ENCODE measurements at places on chromosomes 2 and 18.

- no peak overlapping the region for H3K27ac ChIP-seq
- H3K4me1 ChIP-seq = peaks cover 10% of the 10 kb centered on the region
- H3K36me3 ChIP-seq = no peaks in the 10 kb centered on the region
Observed at GRCh38 chr2:9150906-9151305, 55.7 kb upstream of the ASAP2 start.

- no peak overlapping the region for H3K27ac ChIP-seq
- no peak for DNase-seq
- no peaks in the 10 kb centered on the region for H3K36me3 ChIP-seq
Observed at GRCh38 chr2:239930378-239930777, 94.8 kb downstream of the NDUFA10 start.

DNA sequence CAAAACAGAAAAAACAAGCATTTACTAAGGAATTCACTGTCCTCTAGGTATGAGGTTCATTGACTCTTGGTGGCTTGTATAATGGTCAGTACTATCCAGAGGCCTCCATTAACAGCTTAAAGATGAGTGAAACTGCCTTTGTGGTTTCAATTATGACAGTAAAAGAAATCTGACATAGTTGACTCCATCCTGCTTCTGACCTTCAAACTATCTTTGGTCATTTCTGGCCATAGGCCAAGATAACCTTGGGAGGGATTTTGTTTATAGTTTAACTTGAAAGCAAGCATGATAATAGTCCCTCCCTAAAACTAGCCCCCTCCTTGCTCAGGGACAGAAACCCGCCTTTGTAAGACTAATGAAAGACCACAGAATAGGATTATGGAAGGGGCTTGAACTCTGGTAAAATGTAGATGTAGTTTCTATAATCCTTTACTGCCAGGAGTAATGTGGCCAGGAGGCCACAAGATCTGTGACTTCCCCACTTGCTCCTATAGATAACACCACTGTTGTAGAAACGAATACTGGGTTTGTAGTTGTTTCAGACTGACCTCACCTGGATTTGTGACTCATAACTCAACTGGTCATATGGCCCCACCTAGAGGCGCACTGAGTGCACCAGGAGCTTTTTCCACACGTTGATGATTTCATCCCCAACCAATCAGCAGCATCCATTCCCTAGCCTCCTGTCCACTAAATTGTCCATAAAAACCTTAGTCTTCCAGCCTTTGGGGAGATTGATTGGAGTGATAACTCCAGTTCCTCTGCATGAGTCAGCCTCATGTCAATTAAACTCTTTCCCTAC is 8.6 kb upstream of the PLEKHM3 start:
- DNase-seq = peak; percentile 62
- no peaks in the 10 kb centered on the region for H3K27me3 ChIP-seq
- H3K4me3 ChIP-seq = no peak overlapping the region
- H3K27ac ChIP-seq = no peak overlapping the region
- no peaks in the 10 kb centered on the region for H3K36me3 ChIP-seq

DNA sequence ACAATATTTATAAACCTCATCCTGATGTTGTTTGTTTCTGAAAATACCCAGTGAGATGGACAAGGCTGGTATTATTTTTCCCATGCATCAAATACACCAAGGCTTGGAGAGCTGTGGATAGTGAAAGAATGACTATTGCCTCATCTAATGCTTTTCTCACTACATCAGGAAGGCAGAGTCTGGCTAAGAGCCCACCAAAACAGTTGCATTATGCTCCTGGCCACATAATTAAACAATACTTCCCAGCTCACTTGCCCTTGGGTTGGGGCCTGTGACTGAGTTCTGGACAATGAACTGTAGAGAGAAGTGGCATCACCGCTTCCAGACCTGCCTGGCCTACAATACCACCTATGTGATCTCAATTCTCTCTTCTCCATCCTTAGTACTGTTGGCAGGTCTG is 46.4 kb upstream of the REEP1 start:
- H3K4me3 ChIP-seq = no peak overlapping the region
- no peaks in the 10 kb centered on the region for H3K4me1 ChIP-seq
- no peaks in the 10 kb centered on the region for H3K36me3 ChIP-seq

DNA sequence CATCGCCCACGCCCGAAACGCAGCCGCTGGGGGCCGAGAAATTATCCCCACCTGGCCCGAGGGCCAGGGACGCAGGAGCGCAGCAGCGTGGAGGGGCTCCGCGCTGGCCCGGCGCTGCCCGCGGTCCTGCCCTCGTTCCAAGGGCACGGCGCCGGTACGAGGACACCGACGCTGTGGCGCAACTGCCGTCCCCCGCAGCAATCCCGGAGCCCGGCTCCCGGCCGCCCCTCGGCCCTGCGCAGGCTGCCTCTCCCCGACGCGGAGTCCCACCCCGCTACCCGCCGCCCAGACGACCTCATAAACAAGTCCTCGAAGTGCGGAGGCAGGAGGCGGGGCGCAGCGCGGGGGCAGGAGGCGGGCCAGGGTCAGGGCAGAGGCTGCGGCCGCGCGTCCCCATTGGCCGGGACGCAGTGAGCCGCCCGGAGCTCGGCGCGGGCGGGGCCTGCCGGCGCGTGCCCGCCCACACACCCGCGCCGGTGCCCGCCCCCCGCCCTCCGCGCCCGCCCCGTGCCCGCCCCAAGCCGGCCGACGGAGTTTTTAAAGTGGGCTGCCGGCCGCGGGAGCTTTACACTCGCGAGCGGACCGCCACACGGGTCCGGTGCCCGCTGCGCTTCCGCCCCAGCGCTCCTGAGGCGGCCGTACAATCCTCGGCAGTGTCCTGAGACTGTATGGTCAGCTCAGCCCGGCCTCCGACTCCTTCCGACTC is at the start of gene EPAS1:
TSS of gene EPAS1 (plus strand) at position 568 of the 706 bp plus-strand sequence. CDS start 505 bp downstream, outside the sequence.
- peak; percentile 93 for DNase-seq
- peaks cover 4% of the 10 kb centered on the region for H3K36me3 ChIP-seq
- H3K4me3 ChIP-seq = peak within 1 kb of the TSS; percentile 34
- peak within 1 kb of the TSS; percentile 98 for H3K27ac ChIP-seq

GRCh38 chr2:227006189-227006897 is 157.7 kb downstream of the COL4A4 start:
- no peaks in the 10 kb centered on the region for H3K4me1 ChIP-seq
- no peaks in the 10 kb centered on the region for H3K36me3 ChIP-seq
- H3K27ac ChIP-seq = no peak overlapping the region
- no peaks in the 10 kb centered on the region for H3K27me3 ChIP-seq

GRCh38 chr18:46257366-46257765 is 153.2 kb downstream of the HAUS1 start:
- H3K4me1 ChIP-seq = peaks cover 54% of the 10 kb centered on the region
- no peaks in the 10 kb centered on the region for H3K27me3 ChIP-seq
- H3K36me3 ChIP-seq = no peaks in the 10 kb centered on the region
- no peak for DNase-seq

DNA sequence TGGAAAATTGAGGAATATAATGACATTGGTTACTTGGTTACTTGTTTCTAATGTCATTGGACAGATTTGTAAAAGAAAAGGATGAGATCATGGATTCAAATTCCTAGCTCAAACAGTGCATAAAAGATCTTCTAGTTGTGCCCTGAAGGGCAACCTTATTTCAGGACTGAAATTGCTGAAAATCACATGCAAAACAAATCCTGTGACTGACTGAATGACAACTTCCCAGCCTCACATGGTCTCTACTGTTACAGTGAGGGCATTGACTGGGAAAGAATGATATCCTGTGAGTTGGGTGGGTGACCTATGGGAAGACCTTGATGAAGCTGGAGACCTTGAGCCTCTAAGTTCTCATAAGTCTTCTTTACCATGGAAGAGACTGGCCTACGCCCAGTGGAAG is 90.4 kb upstream of the HAAO start:
- peaks cover 21% of the 10 kb centered on the region for H3K4me1 ChIP-seq
- H3K36me3 ChIP-seq = no peaks in the 10 kb centered on the region
- no peak overlapping the region for H3K4me3 ChIP-seq
- no peaks in the 10 kb centered on the region for H3K27me3 ChIP-seq
- no peak overlapping the region for H3K27ac ChIP-seq

GRCh38 chr2:184581391-184581790 is 16.9 kb upstream of the ZNF804A start:
- H3K36me3 ChIP-seq = no peaks in the 10 kb centered on the region
- H3K4me1 ChIP-seq = no peaks in the 10 kb centered on the region
- H3K4me3 ChIP-seq = no peak overlapping the region
- H3K27me3 ChIP-seq = no peaks in the 10 kb centered on the region
- DNase-seq = no peak

DNA sequence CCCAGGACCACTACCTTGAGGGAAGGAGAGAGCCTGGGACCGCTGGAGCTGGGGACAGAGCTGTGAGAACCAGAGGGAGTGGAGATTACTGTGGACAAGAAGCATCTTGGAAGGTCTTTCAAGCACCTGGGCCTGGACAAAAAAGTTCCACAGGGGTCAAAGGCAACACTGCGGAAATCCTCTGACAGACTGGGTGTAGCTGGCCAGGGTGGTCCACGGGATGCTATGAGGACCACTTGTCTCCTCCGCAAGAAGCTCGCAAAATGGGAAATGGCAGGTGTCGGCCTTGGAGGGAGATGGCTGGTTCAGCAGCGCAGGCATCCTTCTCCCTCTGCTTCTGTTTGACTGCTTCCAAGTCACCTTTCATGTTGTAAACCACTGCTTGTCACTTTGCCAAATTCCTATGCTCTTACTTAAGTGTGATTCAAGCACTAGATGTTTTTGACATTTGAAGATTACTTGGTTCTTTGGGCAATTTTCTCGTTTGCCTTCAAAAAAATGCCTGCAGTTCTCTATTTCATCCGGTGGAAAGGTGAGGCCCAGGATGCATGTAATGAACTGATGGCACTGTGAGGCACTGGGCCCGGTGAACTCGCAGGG is 27.7 kb downstream of the KLHL29 start:
- no peak overlapping the region for H3K27ac ChIP-seq
- no peak overlapping the region for H3K4me3 ChIP-seq
- no peaks in the 10 kb centered on the region for H3K27me3 ChIP-seq
- H3K4me1 ChIP-seq = no peaks in the 10 kb centered on the region
- no peaks in the 10 kb centered on the region for H3K36me3 ChIP-seq

DNA sequence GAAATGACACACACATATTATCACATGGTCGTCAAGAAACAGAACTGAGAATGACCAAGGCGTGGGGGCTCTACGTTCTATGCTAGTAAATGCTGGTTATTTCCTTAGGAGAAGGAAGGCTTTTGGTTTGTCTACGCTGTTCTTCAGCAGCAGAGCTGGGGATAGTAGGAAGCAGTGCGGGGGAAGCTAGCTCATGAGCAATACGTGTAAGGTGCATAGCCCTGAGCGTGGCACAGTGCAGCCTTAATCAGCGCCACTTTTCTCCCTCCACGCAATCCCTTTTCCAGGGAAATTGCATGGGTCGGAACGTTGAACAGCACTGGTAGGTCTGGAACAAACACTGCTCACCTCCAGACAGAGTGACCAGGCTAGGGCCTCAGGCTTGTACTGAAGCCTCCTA is 199.6 kb upstream of the FBXO11 start:
- H3K4me3 ChIP-seq = no peak overlapping the region
- peak; percentile 6 for DNase-seq
- no peaks in the 10 kb centered on the region for H3K4me1 ChIP-seq
- H3K27ac ChIP-seq = no peak overlapping the region
- no peaks in the 10 kb centered on the region for H3K27me3 ChIP-seq

- no peaks in the 10 kb centered on the region for H3K27me3 ChIP-seq
- DNase-seq = peak; percentile 50
- H3K27ac ChIP-seq = no peak overlapping the region
- H3K4me1 ChIP-seq = peaks cover 6% of the 10 kb centered on the region
- H3K36me3 ChIP-seq = no peaks in the 10 kb centered on the region
Observed at GRCh38 chr2:127695491-127696472, 5.5 kb upstream of the SFT2D3 start.

DNA sequence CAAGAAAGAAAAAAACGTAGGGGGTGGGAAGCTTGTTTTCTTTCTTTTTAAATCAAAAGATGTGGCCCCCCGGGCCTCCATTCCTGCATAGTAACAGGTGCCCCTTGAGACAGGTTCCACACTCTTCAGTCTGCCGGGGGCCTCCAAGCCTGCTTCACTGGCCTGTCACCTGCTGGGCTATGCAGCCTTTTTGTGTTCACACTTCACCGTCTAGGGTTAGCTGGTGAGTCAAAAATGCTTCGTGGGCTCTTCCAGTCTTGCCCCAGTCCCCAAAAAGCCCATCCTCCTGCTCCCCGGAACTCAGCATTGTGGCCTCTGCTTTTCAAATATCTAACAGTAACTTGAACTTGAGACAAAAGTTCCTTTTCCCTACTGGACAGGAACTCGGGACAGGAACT is 67.9 kb downstream of the POLR1A start:
- H3K36me3 ChIP-seq = no peaks in the 10 kb centered on the region
- H3K27ac ChIP-seq = peak overlapping the region; percentile 100
- peak; percentile 36 for DNase-seq
- H3K4me3 ChIP-seq = no peak overlapping the region
- H3K27me3 ChIP-seq = no peaks in the 10 kb centered on the region
- peaks cover 81% of the 10 kb centered on the region for H3K4me1 ChIP-seq

DNA sequence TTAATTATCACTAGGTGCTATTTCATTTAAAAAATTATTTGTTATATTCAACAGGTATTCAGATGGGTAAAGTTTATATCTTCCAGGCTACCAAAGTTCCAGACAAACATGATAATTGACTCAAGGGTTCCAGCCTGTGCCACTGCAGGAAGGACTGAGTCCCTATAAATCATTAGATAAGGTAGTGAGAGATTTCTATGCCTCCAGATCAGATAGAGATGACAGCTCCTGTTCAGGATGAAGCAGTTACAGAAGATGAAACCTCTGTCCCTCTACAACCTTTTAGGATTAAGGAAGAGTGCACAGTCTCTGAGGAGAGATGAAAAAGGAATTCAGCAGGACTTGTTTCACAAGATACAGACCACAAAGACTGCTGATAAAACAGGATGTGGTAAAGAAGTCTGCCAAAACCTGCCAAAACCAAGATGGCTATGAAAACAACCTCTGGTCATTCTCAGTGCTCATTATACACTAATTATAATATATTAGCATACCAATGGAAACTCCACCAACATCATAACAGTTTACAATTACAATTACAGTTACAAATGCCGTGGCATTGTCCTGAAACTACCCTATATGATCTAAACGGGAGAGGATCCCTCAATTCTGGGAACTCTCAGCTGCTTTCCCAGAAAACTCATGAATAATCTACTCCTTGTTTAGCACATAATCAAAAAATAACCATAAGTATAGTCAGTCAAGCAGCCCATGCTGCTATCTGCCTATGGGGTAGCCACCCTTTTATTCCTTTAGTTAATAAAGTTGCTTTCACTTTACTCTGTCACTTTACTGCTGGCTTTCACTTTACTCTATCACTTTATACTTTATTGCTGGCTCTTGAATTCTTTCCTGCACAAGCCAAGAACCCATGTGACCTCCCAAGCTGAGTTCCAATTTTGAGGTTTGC is 288.5 kb downstream of the PDE11A start:
- H3K27ac ChIP-seq = no peak overlapping the region
- H3K27me3 ChIP-seq = no peaks in the 10 kb centered on the region
- H3K4me3 ChIP-seq = no peak overlapping the region
- DNase-seq = peak; percentile 8
- no peaks in the 10 kb centered on the region for H3K36me3 ChIP-seq
- no peaks in the 10 kb centered on the region for H3K4me1 ChIP-seq

- no peak overlapping the region for H3K4me3 ChIP-seq
- DNase-seq = no peak
Observed at GRCh38 chr2:29638641-29639040, 282.7 kb downstream of the ALK start.

Data from thyroid gland (tissue), 4 donors.